ENCODE measurements at places on chromosomes 7 and 10. TPM values are rescaled to one million over a fixed set of nuclear protein-coding genes. Genes with fewer than 3 reads are reported as not detected.

ATG9B gene
- 0.28 TPM for total RNA-seq

SAP25 gene
- not detected for total RNA-seq

NUDT13 gene
- total RNA-seq: 2.1 TPM

TMEM26 gene
- total RNA-seq: not detected

CCL26 gene
- not detected for total RNA-seq

PNLIP gene
- total RNA-seq: not detected

MRLN gene
- not detected for total RNA-seq

WDR37 gene
- total RNA-seq: 24.3 TPM

CFAP70 gene
- total RNA-seq: 0.34 TPM

OPALIN gene
- not detected for total RNA-seq

WNT2 gene
- total RNA-seq: not detected

AEBP1 gene
- total RNA-seq: 12.9 TPM

ECHDC3 gene
- total RNA-seq: 26.0 TPM

PSD gene
- total RNA-seq: 0.34 TPM

GPR37 gene
- total RNA-seq: 0.14 TPM

PRPS1L1 gene
- 0.14 TPM for total RNA-seq

FBXL13 gene
- total RNA-seq: 0.85 TPM

SPDYE16 gene
- not detected for total RNA-seq

PLXNA4 gene
- 1.5 TPM for total RNA-seq

JCAD gene
- total RNA-seq: 74.7 TPM
